RWPE1 (cell line): ENCODE measurements at places on chromosomes 2 and 18.

DNA sequence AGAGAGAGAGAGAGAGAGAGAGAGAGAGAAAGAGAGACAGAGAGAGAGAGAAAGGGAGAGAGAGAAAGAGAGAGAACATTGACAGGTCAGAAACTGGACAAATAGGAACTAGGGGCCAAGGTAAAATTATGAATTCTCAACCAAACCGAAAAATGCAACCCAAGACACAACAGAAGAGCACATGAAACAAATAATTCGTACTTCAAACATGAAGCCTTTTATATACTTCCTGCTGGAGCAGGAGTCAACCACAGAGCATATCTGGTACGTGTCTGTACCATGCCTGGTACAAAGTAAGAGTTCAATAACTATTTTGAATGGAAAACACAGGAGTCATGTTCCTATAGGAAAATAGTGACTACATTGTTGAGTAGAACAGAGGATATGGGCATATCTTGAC, 6.5 kb upstream of the VPS54 start:
- DNase-seq: no peak

DNA sequence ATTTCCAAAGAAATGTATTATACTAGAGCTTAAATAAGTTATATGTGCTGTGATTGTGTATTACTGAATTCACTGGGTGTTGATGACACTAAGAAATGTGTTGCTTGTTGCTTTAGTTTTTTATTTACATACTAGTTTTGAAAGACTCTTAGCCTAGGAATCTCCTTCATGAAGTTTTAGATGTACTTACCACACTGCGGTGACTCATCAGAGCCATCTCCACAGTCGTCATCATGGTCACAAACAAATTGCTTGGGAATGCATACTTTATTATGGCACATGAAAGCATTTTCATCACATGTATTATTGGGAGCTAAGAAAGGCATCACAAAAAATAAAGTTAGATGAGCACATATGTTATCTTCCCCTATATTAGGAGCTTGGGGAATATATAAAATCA, 1624.2 kb downstream of the LRP1B start:
- DNase-seq: peak; percentile 1

GRCh38 chr18:66300141-66300540, 303.7 kb downstream of the CDH19 start:
- DNase-seq: no peak

GRCh38 chr2:32274289-32274688, 3.4 kb upstream of the YIPF4 start:
- DNase-seq: no peak

DNA sequence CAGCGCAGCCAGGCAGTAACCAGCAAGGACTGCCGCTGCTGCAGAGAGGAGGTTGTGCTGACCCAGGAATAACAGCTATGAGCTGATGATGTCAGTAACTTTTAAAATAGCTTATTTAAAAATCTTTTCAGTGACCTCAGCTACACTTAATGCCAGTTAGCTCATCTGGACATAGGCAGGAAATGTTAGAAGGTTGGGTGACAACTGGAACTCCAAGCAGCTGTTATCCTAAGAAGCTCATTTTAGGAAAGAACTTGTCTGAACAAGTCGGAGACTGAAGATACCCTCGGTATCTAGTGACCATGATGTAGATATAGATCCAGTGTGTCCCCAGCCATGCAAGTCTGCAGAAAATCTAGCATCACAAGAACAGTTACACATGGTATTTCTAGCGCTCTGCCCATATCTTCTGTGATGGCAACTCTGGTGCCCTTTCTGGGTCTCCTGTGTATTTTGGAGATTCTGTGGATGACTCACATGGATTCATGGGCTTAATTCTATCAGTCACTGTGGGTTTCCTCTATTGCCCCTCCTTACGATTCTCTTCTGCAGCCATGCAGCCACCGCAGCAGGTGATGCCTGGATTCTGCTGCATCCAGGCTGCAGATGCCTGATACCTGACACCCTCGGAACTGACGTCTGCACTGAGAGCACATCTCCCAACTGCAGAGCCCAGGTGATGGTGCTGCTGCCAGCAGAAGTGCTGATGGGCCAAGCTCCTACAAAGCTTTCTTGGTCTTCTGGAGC, 19.8 kb upstream of the PLEK start:
- DNase-seq: no peak

DNA sequence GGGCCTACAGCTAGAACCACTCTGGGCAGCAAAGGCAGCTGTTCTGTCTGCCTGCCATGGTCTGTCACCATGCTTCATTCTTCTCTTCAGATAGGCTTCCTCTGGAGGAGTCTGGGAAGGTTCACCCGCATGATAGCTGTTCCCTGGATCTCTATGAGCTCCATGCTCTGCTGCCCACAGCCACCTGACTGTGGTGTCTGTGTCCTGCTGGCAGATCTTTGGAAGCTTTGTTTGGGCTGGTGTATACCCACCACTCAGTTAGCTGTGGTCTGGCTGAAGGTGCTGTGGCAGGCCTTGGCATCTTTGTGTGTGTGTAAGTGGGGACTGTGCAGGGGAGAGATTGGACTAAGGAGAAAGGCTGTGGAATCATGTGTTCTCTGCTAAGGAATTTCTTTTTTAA, 23.4 kb downstream of the MYO1B start:
- no peak for DNase-seq

- DNase-seq: no peak
These were observed 105.6 kb downstream of the FEZ2 start for GRCh38 chr2:36492216-36492945.

GRCh38 chr2:6312367-6312766, 553.3 kb downstream of the CMPK2 start:
- DNase-seq: no peak

GRCh38 chr2:117512307-117512706, 302.2 kb upstream of the DDX18 start:
- no peak for DNase-seq

DNA sequence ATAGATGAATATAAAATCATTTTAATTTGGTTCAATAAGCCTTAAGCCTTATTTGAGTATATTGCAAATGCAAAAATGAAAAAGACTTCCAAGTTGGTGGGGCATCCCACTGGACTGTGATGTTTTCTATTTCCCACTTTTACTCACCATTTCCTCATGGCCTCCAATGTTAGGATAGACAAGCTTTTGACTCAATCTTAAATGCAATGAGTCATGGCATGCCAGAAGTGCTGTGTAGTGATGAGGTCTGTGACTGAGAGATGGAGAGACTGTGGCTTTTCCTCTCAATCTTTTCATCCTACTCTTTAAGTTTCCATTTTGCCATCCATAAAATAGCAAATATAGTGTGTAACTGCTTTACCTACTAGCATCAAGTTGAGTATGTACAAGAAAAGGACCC, 1401.2 kb upstream of the CELF4 start:
- DNase-seq: no peak

GRCh38 chr2:107811411-107811810, 15.3 kb upstream of the RGPD4 start:
- no peak for DNase-seq

DNA sequence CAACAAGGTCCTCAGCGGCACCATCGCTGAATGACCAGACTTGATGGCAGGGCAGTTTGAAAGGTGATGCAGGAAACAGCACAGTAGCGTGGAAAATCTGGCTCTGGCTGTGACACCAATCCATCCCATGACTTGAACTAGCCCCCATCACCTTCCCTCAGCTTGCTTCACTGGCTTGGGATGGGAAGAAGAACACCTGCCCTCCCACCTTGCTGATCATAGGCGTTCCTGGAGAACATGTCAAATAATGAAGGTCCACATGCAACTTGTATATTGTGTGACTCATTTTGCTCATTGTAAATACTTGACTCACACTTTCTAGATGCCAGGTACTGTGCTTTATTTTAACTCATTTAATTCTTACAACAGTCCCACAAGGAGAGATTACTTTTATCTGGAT, 292.4 kb upstream of the SPRED2 start:
- peak; percentile 30 for DNase-seq

GRCh38 chr2:132400169-132400900, 16.3 kb upstream of the GPR39 start:
- DNase-seq: peak; percentile 23

DNA sequence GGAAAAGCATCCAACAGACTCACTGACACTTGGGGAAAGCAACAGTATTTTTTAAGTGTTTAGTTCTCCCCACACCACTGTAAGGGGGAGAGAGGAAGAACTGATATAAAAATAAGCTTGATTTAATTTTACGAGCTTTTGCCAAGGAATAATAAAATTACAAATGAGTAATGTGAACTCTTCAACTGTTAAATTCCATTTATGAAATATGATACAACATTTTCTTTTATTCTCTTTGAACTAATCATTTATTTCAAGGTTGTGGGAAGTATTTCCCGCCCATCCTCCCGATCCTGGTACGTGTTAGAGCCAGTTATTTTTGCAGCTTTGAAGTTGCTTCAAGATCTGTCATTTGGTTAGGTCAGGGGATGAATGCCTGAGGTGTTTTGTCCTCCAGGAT, 35.2 kb downstream of the WDPCP start:
- peak; percentile 5 for DNase-seq

DNA sequence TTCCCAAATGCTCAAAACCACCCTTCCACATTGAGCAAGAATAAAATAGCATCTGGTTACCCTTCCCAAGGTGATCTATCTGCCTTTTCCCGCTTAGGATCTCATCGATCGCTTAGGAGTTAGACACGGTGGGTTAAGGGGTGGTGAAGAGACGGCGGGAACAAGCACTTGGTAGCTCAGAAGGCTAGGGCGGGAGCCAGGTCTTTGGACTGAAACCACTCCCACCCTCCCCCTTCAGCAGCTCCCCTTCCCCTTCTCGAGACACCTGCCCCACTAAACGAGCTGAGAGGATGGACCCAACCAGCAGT, 513 bp downstream of the THOC1 start:
- DNase-seq: peak; percentile 55

- no peak for DNase-seq
These were observed 144.0 kb downstream of the CLIP4 start for GRCh38 chr2:29259221-29259620.

- DNase-seq: no peak
These were observed 75.7 kb downstream of the BCL2L11 start for GRCh38 chr2:111196435-111196834.

- DNase-seq: no peak
These were observed 29.9 kb downstream of the HDLBP start for GRCh38 chr2:241285596-241285995.

DNA sequence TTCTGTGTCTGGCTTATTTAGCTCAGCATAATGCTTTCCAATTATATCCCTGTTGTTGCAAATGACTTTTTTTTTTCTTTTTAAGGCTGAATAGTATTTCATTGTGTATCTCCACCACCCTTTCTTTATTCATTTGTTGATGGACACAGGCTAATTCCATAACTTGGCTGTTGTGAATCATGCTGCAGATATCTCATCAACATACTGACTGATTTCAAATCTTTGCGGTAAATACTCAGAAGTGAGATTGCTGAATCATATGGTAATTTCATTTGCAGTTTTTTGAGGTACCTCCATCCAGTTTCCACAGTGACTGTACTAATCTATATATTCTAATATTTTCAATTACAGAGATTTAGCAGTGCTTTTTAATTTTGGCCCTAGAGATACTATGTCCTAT, 266.2 kb downstream of the TMX3 start:
- no peak for DNase-seq

GRCh38 chr2:118855451-118856279, 8.2 kb upstream of the EN1 start:
- DNase-seq: peak; percentile 91

- DNase-seq: no peak
These were observed 156.2 kb downstream of the UXS1 start for GRCh38 chr2:106037932-106038331.

- no peak for DNase-seq
These were observed 38.8 kb downstream of the RRM2 start for GRCh38 chr2:10161206-10161931.

DNA sequence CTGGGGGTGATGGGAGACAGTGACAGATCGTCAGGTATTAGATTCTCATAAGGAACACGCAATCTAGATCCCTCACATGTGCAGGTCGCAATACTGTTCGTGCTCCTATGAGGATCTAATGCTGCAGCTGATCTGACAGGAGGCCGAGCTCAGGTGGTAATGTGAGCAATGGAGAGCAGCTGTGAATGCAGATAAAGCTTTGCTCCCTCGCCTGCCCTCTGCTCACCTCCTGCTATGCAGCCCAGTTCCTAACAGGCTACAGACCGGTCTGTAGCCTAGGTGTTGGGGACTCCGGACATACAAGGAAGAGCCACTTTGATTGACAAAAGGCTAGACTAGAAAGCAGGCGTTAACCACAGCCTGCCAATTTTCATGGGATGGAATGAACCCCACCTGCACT, 183.6 kb upstream of the TMEM200C start:
- DNase-seq: no peak

GRCh38 chr2:160268151-160268781, 68.2 kb upstream of the ITGB6 start:
- DNase-seq: no peak

DNA sequence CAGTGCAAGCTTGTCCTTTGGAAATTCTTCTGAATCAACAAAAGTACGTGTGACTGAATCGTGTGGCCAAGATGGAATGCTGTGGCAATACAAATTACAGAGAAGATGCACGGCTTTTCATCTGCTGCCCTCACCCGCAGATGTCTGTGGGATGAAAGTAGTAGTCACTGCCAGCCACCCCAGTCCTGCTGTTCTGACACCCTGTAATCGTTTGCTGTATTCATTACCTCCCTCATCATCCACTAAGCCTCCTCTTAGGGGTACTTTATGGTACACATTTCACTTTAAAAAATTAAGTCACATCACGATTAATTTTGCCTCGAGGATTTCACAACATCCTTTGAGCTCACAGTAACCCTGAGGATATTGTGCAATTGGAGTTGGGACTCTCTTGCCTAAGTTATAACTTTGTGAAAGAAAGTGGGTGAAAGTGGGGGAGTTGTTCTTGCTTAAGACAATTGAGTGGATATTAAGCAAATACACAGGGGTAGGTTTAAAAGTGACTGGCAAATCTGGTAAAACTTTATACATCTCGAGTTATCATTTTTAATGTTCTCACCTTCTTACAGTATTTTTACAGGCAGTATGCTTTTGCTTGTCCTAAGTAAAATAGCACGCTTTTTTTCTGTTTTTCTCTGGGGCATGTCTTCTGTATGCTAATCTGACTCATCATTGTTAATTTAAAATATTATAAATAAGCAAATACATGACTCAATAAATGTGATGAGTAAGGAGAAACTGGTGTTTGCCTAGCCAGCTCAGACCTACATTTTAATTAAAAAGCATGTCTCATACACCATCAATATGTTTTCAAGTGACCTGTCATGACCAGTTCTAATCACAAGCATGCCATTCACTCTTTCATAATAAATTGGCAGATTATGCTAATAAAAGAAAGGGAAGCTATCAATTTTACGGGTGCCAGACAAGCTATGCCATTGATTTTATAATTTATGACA, 680.9 kb downstream of the IRS1 start:
- peak; percentile 60 for DNase-seq

- DNase-seq: no peak
These were observed 503.7 kb upstream of the SLC8A1 start for GRCh38 chr2:40955635-40956034.

- DNase-seq: no peak
These were observed 59.0 kb upstream of the DNMT3A start for GRCh38 chr2:25400576-25401216.

- DNase-seq: no peak
These were observed 40.1 kb downstream of the FBXO48 start for GRCh38 chr2:68426848-68427579.

GRCh38 chr2:65017335-65017734, 28.1 kb downstream of the SLC1A4 start:
- DNase-seq: no peak
